ENCODE measurements at places on chromosomes 7 and 10.

DNA sequence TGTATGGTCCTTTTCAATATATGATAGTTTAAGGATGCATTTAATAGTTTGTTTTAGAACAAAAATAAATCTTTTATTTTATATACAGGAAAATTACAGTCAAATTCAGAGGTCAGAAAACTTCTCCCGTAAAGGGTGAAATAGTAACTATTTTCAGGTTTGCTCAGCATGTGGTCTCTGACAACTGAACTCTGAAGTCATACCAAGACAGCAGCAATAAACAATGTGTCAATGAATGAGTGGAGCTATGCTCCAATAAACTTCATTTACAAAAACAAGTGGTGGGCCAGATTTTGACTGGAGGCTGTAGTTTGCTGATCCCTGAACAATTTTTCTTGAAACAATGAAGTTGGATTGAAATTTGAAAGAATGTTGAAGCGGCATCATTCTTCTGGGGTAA, 123.6 kb downstream of the ZNF248 start:
- no peak for DNase-seq

DNA sequence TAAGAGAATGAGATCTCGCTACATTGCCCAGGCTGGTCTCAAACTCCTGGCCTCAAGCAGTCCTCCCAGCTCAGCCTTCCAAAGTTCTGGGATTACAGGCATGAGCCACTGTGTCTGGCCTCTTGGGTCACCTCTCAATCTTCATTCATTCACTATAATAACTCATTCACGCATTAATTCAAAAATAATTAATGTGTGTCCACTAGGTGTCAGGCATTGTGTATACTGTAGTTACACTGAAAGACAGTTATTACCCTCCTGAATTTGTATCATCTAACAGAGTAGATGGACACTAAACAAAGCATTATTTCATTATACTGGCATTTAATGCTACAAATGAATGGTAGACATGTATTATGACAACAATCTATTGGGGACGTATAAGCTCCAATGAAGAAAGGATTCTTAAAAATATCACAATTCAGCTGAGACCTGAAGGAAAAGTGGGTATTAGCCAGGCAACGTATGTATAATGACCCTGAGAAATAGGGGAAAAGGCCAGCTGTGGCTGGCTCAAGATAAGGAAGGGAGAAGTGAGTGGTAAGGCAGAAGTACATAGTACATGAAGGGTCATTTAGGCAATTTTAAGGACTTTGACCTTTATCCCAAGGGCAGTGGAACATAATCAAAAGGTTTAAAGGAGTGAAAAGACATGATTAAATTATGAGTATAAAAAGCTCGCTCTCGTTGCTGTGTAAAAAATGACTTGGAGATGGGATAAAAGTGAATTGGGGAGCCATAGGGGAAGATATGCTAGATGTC, 150.7 kb downstream of the BTAF1 start:
- DNase-seq = no peak

GRCh38 chr7:141452911-141453310, 98.3 kb upstream of the AGK start:
- no peak for DNase-seq

DNA sequence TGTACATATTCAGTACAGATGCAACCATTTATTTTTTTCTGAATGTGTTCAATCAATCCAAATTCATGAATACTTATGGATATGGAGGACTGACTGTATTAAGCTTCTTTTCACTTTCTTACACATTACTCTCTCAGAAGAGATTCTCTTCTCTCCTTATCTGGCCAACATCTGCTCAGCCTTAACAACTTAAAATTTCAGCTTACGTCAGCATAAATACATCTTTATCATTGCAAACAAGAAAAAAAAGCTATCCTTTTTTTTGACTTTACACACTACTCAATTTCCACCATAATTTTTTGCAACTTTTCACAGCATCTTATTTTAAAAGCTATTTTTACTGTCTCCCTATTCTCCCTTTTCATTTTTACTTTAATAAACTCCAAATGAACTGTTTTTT, 80.9 kb upstream of the POT1 start:
- DNase-seq = no peak

GRCh38 chr10:114724716-114725106, 66.6 kb upstream of the ABLIM1 start:
- DNase-seq = no peak

- DNase-seq = no peak
These were observed 36.7 kb upstream of the NFKB2 start for GRCh38 chr10:102358712-102359382.

- no peak for DNase-seq
These were observed 34.2 kb downstream of the FIGNL1 start for GRCh38 chr7:50415844-50416364.

- DNase-seq = no peak
These were observed 31.7 kb downstream of the HTRA1 start for GRCh38 chr10:122492999-122493481.
